ENCODE measurements at places on chromosomes 5 and 9.

- no peak for DNase-seq
Measured at GRCh38 chr5:72692651-72693442, 123.6 kb upstream of the TNPO1 start.

GRCh38 chr5:125100342-125100741, 353.9 kb upstream of the ZNF608 start:
- DNase-seq = no peak

DNA sequence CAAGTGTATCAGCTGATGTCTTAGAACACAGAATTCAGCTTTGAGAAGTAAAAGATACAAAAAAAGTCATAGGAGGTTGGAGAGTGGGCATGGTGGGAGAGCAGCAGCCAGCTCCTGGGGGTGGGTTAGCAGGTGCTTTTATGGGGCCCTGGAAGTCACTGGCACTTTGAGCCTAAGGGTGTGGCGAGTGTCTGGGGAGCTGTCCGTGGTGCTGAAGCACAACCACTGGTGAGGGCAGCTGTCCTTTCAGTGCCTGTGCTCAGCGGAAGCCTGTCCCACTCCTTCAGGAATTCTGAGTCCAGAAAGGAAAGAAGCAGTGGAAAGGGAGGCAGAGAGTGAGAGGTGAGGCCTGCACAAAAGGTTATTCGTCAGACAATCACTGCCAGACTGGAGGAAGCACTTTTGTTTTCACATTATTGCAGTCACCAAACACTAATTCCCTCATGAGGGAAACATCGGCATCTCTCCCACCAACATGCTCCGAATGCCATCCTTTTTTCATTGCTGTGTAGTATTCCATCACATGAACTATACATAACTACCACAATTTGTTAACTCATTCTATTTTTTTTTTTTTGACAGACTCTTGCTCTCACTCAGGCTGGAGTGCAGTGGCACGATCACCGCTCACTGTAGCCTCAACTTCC, 59.4 kb upstream of the RAPGEF1 start:
- DNase-seq = peak; percentile 30

- DNase-seq = no peak
Measured at GRCh38 chr9:134811079-134811672, 69.4 kb upstream of the FCN2 start.

GRCh38 chr5:95850391-95850894, 27.9 kb upstream of the GLRX start:
- DNase-seq = no peak

All from stimulated activated naive CD8-positive, alpha-beta T cell treated with anti-CD3 and anti-CD28 coated beads, Interleukin-15, amount 100 ng/mL, for 72 hours (primary cell).